Effector memory CD8-positive, alpha-beta T cell (primary cell): ENCODE measurements at places on chromosomes 3 and 15.
A peak's percentile ranks its signal among the peaks of the same experiment; 100 is the strongest.

DNA sequence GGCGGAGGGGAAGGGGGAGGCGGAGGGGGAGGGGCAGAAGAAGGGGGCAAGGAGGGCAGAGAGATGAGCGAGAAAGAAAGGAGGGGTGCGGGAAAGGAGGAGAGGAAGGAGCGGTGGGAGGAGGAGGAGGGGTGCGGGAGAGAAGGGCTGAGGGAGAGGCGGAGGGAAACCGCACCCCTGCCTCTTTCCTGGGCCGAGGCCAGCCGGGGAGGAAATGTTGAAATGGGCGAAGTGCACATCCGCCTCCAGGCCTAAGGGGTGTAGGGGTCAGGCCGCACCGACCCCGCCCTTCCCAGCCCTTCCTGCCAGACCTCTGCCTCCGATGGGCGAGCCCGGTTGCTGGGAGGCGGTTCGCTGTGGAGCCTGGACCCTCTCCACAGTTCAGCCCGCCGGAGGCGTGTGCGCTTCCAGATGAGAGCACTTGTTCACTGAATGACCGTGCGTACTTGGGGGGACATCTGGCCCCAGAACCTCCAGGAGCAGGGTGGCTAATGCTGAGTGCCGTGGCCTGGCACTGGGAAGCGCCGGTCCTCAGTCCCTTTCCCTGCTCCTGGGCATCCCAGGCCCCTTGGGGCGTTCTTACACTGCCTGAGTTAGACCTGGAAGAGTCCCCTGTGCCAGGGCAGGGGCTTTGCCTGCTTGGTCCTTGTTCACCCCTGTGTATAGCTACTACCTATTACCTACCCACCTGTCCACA, 110.3 kb upstream of the KLF13 start:
- DNase-seq, result no peak
- H3K27me3 ChIP-seq, result no peaks in the 10 kb centered on the region
- H3K4me3 ChIP-seq, result peak overlapping the region; percentile 77
- peaks cover 11% of the 10 kb centered on the region for H3K4me1 ChIP-seq
- H3K36me3 ChIP-seq, result peaks cover 10% of the 10 kb centered on the region
- peak overlapping the region; percentile 87 for H3K27ac ChIP-seq

DNA sequence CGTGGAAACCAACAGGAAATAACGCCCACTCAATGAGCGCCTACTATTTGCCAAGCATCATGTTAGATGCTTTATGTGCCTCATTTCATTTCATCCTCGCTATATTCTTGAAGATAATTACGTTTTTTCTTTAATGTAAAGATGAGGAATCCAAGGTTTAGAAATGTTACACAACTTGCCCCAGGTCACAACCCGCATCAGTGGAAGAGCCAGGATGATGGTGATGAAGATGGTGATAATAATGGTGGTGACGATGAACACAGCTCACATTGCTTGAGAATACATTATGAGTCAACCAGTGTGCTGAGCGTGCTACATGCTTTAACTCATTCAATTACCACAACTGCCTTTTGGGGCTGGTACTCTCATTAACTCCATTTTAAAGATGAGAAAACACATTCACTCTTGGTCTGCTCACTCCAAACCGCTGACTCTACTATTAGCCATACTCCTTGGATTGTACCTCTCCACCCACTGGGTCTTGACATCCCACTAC, 21.5 kb upstream of the MYO1E start:
- H3K27ac ChIP-seq, result no peak overlapping the region
- peaks cover 33% of the 10 kb centered on the region for H3K27me3 ChIP-seq
- peaks cover 5% of the 10 kb centered on the region for H3K4me1 ChIP-seq
- no peak for DNase-seq

GRCh38 chr3:54240-54639, 142.3 kb upstream of the CHL1 start:
- H3K27ac ChIP-seq, result no peak overlapping the region
- no peak overlapping the region for H3K4me3 ChIP-seq
- no peaks in the 10 kb centered on the region for H3K36me3 ChIP-seq
- DNase-seq, result no peak
- no peaks in the 10 kb centered on the region for H3K4me1 ChIP-seq
- H3K27me3 ChIP-seq, result no peaks in the 10 kb centered on the region

DNA sequence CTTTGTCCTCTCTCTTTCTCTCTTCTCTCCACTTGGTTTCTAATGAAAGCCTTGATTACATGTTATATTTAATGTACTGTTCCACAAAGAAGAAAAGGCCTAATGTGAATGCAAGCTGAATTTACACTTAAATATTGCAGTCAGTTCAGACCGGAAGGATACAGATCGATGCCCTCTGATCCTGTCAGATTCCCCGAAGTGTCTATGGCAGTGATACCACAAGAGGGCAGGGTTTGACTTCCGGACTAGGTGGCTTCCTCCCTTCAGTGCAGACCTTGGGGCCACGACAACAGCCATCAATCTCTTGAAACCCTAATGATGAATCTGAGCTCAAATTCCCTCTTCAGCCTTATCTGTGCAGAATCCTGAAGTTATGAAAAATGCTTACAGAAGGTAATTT, 29.5 kb downstream of the AGTR1 start:
- DNase-seq, result no peak
- H3K4me1 ChIP-seq, result peaks cover 4% of the 10 kb centered on the region
- no peaks in the 10 kb centered on the region for H3K27me3 ChIP-seq
- H3K4me3 ChIP-seq, result no peak overlapping the region
- H3K36me3 ChIP-seq, result no peaks in the 10 kb centered on the region

GRCh38 chr15:90074916-90075315, 27.4 kb downstream of the IDH2 start:
- no peaks in the 10 kb centered on the region for H3K4me1 ChIP-seq
- no peak for DNase-seq

DNA sequence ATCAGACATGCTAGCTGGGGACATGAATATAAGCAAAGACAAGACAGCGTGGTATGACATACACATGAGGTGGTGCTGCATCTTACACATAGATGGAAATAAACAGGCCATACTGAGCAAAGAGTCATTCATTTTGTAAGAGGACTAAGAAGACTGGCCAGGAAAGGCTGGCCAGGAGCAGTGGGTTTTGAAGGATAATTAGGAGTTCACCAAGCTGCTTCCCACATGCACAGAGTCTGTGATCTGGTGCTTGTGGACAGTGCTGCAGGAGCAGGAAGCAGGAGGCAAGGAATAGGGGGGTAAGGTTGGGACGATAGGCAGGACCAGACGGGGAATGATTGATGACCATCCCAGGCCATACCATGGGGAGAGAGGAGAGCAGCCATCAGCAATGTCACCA, 41.5 kb downstream of the ST8SIA2 start:
- DNase-seq, result no peak
- H3K36me3 ChIP-seq, result no peaks in the 10 kb centered on the region
- H3K4me1 ChIP-seq, result no peaks in the 10 kb centered on the region
- H3K27ac ChIP-seq, result no peak overlapping the region
- no peak overlapping the region for H3K4me3 ChIP-seq
- H3K27me3 ChIP-seq, result peaks cover 38% of the 10 kb centered on the region

DNA sequence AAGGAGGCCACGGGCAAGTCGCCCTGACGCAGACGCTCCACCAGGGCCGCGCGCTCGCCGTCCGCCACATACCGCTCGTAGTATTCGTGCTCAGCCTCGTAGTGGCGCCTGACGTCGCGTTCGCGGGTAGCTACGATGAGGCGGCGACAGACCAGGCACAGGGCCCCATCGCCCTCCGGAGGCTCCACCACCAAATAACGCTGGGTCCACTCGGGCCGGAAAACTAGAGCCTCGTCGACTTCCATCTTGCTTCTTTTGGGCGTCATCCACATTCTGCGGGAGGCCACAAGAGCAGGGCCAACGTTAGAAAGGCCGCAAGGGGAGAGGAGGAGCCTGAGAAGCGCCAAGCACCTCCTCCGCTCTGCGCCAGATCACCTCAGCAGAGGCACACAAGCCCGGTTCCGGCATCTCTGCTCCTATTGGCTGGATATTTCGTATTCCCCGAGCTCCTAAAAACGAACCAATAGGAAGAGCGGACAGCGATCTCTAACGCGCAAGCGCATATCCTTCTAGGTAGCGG, at the start of gene EPM2AIP1:
Gene EPM2AIP1 (minus strand): TSS at position 326 of the 520 bp plus-strand sequence. CDS start 54 bp downstream, at position 272.
- H3K27me3 ChIP-seq, result no peaks in the 10 kb centered on the region
- no peak for DNase-seq
- no peak within 1 kb of the TSS for H3K27ac ChIP-seq
- H3K4me3 ChIP-seq, result no peak within 1 kb of the TSS
